ENCODE measurements at places on chromosomes 4 and X.

DNA sequence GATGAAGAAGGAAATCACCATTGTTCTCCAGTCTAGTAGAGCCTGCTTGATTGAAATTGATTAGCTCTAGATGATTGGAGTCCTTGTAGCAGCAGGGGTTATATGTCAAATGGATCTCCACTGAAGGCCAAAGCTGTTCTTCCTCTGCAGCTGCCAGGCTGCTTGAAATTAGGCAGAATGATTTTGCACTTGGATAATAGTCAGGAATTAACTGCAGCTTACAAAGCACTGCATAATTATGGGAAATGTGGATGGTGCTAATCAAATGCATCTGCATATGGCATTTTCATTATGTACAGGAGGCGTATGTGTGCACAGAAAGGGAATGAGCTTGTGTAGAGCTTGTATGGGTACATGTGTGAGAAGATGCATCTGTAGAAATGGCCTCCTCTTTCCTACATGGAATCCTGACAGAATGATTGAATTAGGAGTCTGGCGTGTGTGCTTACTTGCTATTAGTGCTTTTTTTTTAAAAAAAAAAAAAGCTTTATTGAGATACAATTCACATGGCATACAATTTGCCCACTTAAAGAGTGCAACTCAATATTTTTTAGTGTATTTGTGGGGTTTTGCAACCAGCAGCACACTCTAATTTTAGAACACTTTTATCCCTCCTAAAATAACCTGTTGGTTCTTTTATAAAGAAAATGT is 65.9 kb downstream of the TMEM131L start:
- DNase-seq = no peak

DNA sequence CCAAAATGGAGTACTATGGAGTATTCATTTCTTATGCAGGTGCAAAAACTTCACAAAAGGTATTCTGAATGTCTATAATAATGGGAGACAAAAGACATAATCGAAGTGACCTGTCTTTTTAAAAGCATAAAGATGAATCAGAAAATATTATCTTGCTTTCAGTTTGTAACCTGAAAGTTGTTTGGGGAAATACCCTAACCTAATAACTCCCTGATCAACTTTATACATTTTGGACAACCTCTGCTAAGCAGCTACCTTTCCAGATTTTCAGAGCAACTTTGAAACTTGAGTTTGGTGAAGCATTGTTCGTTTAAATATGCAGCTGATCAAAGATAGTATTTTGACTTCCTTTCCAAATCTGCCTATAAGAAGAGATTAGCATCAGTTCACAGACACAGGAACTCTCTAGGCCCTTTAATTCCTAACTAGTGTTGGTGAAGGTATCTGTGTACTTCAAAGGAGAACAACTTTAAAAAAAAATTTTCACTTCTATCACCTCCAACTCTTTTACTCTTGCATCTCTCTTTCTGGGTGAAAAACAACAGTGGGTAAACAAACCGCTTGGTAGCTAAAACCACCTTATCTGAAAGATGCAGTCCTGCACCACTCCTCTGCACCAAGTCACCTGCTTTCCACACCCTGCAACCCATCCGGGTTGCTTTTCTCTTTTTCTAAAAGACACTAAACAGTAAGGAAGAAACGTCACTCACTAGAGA is 26.5 kb downstream of the CD40LG start:
- no peak for DNase-seq

- no peak for DNase-seq
These were observed 53.1 kb downstream of the ATXN3L start for GRCh38 chrX:13266641-13267345.

DNA sequence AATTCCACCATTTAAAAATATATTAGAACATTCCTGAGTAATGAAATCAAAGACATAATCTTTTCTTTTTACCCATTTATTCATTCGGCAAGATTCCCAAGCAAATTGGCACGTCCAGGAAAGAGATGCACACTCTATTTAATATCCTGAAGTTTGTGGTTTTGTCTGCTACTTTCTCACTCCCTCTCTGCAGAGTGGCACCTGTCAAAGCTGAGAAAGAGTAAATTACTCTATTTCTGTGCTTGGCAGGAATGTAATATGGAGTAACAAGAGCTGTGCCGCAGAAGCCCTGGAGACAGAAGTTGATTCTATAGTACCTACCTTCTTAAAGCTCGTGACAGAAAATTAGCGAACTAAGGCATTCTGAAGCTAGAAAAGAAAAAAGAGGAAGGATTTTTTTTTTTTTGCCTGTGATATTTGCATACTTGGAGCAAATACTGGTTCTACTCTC is 5.5 kb downstream of the GSTCD start:
- no peak for DNase-seq

DNA sequence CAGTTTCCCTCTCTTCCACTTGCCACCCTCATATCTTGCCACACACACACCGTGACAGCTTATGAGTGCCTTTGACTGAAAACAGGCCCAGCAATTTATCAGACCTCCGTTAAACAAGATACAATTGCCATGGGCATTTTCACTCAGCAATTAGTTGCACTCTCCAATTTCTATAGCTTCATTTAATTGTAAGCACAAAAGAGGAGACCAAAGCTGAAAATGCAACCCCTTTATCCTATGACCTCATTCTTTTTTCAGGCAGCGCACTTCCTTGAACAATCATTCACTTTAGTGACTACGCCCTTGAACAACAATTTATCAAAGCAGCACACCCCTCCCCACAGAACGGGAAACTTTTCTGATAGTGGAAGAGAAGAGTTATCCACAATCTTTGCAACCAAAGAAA is 4.1 kb downstream of the POF1B start:
- DNase-seq = no peak

- DNase-seq = no peak
These were observed 38.9 kb downstream of the PAGE2 start for GRCh38 chrX:55127692-55128091.

GRCh38 chr4:80005863-80006262 is 67.2 kb downstream of the ANTXR2 start:
- DNase-seq = no peak

- no peak for DNase-seq
These were observed 71.3 kb downstream of the POU4F2 start for GRCh38 chr4:146709956-146710355.

DNA sequence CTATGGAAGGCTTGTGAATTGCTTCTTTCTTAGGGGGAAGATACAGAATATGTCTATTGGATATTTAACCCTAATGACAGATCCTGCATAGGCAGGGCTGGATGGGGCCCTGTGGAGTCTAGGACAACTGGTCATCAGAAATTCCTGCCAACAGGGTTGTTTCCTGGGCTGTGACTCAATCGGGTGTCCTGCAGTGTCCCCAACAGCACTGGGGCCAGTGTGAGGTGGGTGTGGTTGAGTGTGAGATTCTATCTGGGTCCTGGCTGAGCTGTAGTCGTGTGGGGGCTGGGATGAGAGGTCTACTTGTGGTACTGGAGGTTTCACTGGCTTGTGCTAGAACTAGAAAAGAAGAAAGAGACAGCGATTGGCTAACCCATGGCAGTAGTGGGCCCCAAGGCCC is 87.3 kb upstream of the WDR1 start:
- no peak for DNase-seq

DNA sequence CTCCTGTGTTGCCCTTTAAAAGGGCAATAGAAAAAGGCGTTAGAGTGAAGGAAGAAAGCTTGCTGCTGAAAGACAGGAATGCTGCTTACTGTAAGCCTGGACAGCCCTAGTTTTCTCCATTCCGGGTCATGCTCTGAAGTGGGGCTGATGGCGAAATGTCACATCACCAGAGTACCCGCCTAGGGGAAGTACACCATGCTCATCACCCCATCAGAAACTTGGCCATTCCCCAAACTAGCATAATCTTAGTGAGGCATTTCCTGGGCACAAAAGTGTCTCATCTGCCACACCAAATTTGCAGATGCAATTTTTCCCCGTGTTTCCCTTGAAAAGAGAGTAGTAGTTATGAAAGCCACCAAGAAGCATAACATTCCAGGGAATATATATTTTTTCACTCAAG is 47.8 kb upstream of the CAMK2D start:
- DNase-seq = no peak

GRCh38 chr4:110088670-110089069 is 109.7 kb downstream of the ELOVL6 start:
- no peak for DNase-seq

GRCh38 chrX:75327607-75328006 is 53.7 kb downstream of the UPRT start:
- DNase-seq = no peak

DNA sequence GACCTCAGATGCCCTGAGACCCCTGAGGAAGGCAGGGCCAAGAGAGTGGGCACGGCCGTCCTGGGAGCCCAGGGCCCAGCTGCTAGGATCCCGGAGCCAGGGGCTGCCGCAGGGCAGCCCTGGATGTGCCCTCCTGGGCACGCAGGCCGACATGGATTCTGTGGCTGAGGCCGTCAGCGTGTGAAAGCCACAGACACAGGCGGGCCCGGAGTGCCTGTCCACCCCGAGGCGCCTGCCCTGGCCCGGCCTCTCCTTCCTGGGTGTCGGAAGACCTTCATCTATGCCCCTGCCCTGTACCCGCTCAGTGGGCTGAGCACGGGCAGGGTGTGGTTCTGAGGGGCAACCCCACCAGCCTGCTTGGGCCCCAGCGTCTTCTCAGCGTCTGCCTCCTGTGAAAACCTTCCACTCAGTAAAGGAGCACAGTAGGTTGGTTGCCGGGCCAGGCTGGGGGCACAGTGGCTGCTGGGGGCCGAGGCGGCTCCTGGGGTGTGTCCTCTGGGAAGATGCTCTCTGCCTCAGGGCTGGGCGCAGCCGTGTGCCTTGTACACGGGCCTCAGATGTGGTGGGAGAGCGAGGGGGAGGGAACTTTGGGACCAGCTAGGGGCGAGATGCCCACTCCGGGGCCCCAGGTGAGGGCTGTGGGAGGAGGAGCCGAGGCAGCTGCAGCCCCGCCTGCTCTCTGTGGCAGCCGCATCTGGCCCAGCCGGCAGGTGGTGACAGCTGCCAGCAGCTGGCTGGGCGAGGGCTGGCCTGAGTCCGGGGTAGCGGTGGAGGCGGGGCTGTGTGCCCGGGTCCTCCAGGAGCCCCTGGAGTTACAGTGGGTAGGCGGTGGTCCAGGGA is 20.8 kb downstream of the FGFRL1 start:
- no peak for DNase-seq

DNA sequence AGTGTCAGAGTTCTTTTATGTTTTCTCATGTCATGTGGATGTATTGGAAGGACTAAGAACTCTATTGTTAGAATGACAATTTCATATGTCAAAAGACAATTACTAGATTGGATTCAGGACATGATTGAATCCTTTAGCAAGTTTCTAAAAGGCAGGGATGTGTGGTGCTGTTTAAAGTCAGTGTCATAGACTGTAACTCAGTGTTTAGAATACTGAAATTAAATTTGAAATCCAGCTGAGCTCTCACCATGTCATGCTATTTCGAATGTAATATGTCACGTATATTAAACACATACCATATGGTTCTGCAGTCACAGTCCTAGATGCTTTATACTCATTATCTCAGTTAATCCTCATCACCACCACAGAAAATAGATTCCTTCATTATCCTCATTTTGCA is 7.8 kb downstream of the GUCY1B1 start:
- DNase-seq = no peak

GRCh38 chr4:54589586-54589985 is 68.2 kb upstream of the KIT start:
- DNase-seq = no peak

DNA sequence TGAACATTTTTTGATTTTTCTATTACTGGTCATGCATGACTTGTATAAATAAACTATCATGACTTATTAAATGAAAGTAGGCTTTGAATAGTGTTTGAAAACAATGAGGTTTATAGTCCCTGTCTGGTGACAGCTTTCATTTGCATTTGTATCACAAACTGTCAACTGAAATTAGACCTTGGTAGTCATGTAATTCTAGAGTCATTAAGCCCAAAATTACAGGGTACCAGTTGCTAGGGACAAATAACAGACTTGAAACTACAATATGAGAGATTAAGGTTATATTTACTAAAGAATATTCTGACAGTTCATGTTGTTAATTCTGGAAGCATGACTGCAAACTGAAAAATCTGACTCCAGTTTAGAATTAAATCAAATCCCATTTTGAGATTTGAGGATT is 9.2 kb upstream of the VAMP7 start:
- no peak for DNase-seq

DNA sequence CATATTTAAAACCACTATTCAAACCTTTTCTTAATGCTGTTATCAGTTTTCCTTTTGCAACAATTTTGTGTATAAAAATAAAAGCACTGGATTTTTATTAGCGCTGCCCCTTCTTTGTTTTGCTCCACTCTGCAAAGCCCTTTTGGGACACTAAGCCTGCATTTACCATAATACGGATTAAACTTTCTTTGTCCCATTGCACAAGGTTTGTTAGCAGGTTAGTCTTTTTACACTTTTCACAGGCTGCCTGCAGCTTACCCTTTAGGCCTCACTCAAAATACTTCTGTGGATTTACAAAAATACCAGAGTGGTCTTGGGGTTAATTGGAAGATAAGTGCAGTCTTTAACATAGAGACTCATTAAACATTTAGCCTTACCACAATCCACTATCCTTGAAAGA is 35.7 kb upstream of the MAB21L2 start:
- DNase-seq = no peak

GRCh38 chrX:30948051-30948450 is 59.0 kb upstream of the TAB3 start:
- no peak for DNase-seq

GRCh38 chr4:18394656-18395055 is 373.1 kb upstream of the LCORL start:
- no peak for DNase-seq

DNA sequence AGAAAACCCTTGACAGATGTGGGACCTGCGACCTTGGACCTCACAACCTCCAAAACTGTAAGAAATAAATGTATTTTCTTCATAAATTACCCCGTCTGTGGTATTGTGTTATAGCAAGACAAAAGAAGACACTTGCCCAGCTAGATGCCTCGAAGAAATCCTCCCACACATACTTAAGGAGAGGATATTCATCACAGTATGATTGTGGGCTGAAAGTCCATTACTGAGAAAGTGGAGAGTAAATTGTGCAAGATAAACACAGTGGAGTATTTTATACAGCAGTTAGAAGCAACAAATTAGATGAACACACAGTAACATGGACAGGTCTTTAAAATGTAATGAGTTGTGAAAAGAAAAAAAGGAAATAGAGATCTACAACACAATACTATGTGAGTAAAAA is 25.8 kb upstream of the PLA2G12A start:
- no peak for DNase-seq

GRCh38 chrX:115330498-115331168 is 41.1 kb downstream of the LUZP4 start:
- DNase-seq = peak; percentile 13

DNA sequence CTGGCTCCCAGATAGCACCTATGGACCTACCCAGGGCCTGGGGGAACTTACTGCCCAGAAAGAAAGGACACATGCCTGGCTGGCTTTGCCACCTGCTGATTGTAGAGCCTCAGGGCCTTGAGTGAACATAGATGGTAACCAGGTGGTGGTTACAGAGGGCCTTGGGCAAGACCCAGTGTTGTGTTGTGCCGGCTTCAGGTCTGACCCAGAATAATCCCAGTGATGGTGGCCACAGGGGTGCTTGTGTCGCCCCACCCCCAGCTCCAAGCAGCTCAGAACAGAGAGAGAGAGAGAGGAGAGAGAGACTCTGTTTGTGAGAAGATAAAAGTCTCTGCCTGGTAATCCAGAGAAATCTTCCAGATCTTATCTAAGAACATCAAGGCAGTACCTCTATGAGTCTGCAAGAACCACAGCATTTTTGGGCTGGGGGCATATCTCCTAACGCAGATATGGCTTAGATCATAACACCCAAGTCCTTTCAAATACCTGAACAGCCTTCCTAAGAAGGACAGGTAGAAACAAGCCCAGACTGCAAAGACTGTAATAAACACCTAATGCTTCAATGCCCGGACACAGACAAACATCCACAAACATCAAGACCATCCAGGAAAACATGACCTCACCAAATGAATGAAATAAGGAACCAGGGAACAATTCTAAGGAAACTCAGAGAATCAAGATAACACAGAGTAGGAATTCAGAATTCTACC is 16.3 kb upstream of the RP2 start:
- DNase-seq = no peak

All from GM19239 (cell line).